ENCODE measurements at places on chromosomes 11 and 22. TPM values are rescaled to one million over a fixed set of nuclear protein-coding genes. Genes with fewer than 3 reads are reported as not detected.
A peak's percentile ranks its signal among the peaks of the same experiment; 100 is the strongest.

DNA sequence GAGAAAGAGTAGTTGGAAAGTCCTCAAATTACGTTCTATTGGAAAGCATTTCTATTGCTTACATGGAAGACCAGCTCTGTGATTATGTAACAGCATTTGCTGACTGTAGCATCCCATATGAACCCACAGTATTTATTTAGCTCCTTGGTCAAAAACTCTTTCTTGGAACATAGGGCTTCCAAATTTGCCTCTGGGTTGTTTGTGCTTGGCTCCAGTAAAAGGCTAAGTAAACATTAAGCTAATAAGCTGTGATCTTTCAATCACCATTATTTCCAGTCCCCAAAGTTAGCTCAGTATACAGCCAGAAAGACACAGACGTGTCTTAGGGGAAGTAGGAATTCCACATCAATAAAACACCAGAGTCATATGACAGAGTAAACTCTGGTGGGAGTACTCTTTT, 668.8 kb downstream of the DLG2 start:
- no peak for DNase-seq

GRCh38 chr11:57815476-57815875, 53.9 kb downstream of the CTNND1 start:
- DNase-seq, result no peak

DNA sequence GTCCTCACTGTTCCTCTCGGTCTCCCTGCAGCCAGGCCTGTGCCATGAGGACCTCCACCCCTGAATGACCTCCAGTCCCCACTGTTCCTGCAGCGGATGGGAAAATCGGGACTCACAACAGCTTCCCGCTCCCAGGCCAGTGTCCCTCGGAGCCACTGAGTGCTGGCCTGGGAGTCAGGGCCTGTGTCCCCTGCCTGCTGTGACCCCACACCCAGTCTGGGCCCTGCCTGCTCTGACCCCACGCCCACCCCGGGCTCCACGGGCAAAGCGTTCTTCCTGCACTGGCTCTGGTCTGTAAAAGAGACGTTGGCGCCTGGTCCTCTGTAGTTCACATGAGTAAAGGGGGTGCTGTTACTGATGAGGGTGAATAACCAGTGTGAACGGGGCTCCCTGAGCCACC, 73.0 kb upstream of the SHISAL1 start:
- DNase-seq, result peak; percentile 42

- DNase-seq, result no peak
Observed at GRCh38 chr11:26851696-26852095, 129.8 kb upstream of the SLC5A12 start.

OOSP4B gene
- total RNA-seq, result not detected

YPEL4 gene
- total RNA-seq, result 6.9 TPM

NXPE4 gene
- not detected for total RNA-seq

RIMBP3B gene
- 0.09 TPM for total RNA-seq

Measured in upper lobe of right lung (tissue), 1 donor.